ENCODE measurements at places on chromosomes 12 and 14.

- DNase-seq, result no peak
These were observed 331 bp downstream of the NCKAP1L start for GRCh38 chr12:54497883-54498282.

DNA sequence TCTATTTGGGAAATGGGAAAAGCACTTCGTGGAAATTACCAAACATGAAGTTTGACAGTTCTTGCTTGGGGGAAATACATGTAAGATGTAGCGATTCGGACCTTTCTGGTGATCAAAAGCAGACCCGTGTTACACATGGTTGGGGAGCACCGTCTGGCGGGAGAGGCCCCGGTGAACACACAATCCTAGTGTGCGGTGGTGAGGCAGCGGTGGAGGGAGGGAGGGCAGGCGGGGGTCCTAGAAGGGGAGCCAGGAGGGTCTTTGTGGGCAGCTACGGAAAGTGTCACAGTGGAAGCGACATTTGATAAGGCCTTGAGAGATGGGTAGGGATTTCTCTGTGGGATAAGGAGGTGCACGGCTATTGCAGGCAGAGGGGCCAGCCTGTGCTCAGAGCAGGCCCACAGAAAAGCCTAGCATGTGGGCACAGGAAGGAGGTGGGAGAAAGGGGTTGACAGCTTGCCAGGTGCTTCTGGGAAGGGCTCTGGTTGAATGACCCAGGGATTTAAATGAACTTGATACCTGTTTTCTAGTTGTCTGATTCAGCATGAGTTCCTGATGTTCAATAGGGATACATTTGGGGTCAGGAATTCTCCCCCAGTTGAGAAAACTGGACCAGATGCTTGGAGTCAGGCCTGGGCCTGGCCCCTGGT is 7.2 kb downstream of the MVK start:
- no peak for DNase-seq

DNA sequence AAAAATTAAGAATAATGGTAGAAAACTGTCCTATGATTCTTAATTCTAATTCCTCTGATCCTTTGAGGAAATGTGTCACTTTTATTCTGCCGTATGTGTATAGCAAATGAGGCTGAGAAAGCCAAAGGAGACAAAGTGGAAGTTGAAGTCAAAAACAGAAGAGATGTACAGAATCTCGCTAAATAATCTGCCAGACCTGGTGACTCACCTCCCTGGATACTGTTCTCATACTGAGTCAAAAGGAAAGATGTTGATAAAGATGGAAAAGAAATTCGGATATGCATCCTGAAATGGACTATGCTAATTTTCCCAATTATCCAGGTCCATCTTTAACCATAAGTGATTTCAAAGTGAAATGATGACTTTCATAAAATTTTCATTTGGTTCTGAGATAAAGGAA is 92.5 kb downstream of the DUSP6 start:
- DNase-seq, result no peak

DNA sequence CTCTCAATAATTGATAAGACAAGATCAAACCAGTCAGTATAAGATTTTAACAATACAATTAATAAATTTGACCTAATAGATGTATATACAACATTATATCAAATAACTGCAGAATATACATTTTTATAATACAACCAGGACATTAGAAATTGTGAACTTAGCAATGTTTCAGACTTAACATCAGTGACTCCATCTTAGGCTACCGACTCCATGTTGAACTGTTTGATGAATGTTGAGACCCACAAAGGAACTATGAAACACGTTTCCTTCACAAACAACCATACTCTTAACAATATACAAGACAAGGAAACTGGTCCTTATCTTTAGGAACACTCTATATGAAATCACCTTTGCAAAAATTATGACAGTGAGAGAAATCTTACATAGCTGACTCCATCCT is 13.9 kb upstream of the LALBA start:
- DNase-seq, result no peak

DNA sequence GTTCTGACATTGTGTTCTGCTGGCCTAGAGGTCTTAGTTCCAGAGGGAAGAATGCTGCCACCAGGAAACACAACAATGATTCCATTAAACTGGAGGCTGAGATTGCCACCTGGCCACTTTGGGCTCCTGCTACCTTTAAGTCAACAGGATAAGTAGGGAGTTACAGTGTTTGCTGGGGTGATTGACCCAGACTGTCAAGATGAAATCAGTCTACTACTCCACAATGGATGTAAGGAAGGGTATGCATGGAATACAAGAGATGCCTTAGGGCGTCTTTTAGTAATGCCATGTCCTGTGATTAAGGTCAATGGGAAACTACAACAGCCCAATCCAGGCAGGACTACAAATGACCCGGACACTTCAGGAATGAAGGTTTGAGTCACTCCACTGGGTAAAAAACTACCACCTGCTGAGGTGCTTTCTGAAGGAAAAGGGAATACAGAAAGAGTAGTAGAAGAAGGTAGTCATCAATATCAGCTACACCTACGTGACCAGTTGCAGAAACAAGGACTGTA is 852.6 kb downstream of the LRFN5 start:
- no peak for DNase-seq

All from stimulated activated naive CD4-positive, alpha-beta T cell (primary cell).